ENCODE measurements at places on chromosomes 6 and 20.
A peak's percentile ranks its signal among the peaks of the same experiment; 100 is the strongest.

- DNase-seq, result no peak
These were observed 16.9 kb downstream of the KIAA1755 start for GRCh38 chr20:38243709-38244020.

GRCh38 chr20:64057628-64058498, 5.1 kb upstream of the TCEA2 start:
- DNase-seq, result no peak

GRCh38 chr20:14744723-14745122, 407.3 kb upstream of the FLRT3 start:
- no peak for DNase-seq

DNA sequence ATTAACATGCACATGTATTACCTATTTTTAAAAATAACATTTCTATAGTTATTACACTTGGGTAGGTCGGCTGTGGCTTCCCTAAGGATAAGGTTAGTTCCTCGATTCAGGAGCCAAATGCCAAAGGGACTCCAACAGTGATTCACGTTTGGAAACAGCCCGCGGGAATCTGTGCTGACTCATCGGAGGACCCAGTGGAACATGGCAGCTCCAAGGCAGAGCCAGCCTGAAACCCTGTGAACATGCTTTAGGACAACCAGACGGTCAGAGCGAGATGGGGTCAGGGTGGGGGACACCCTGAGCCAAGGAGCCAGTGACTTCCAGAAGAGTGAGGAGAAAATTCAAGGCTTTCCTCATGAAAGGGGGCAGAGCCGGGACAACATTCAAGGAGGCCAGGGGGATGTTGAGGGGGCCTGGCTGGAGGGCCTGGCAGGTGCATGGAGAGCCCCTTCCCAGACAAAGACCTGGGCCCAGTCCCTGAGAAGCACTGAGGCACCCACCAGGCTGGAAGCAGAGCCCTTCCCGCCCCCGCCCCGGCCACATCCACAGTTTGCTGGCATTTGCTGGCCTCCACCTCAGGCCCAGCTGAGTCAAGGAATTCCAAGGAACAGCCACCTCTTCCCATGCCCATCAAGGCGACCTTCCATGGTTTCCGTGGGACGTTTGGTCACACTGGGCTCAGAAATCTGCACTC, 133.2 kb downstream of the SNX5 start:
- DNase-seq, result peak; percentile 55

DNA sequence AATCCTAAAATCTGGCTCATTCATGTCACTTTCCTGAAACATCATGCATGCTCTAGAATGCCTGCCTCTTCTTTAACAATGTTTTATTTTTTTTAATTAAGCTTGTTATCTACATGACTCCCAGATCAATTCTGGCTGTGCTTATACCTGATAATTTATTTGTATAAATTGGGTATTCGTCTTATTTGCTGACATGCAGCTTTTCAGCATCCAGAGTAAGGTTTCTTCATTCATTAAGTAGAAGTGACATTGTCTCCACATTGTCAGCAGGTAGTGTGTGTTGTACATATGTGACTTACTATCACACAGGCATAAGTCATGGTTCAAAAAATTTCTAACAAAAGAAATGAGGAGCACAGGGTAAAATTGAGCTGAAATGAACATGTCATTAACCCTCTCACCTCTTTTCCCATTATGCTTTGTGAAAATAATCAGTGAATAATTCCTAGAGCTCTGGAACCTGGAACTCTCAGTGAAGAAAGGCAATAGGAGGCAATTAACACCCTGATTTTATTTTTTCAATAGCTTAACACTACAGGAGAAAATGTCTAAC, 157.4 kb downstream of the OPRM1 start:
- no peak for DNase-seq

DNA sequence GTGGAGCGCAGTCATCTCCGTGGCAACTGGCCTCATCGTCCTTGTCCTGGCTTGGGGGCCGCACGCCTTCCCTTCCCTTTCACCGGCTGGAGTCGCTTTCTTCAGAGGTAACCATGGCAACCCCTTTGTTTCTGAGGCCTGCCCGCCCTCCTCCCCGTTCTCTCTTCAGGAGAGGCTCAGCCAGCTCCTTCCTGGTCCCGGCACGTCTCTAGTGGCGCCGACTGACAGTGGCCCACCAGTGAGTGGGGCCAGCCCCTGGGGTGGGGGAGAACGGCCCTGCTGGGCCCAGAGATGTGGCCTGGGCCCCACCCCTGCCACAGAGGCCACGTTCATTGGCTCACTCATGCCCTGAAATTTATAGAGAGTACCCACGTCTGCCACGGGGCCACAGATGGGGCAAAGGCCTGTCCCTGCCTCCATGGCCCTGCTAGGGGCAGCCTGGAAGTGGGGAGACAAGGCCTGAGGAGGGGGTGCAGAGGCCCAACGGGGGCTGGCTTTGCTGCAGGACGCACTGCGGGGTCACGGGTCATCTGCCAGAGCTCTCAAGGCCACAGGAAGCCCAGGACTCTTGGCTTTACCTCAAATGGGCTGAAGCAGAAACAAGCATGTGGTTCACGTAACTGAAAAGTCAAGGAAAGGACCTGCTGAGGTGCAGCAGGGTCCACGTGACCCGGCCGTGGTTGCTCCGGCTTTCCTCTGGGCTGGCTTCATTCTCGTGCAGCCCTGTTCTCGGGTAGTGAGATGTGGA, 1.4 kb upstream of the OSBPL2 start:
- DNase-seq, result no peak

DNA sequence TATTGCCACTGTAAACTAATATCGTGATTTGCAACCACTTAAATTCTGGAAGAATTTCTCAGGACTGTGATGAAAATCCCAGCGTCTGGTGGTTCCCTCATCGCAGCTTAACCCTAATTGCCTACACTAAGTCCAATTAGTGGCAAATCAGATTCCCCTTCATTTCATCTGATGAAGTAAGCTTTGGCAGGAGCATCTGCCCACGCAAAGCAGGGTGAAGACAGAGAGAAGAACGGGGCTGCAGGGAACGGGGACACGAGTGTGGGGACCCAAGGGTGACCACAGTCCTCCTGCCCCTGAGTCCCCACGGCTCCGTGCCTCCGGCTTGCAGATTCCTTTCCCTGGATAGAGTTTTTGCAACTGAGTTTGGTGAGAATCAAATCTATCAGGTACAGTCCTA, 159.5 kb downstream of the LY86 start:
- DNase-seq, result no peak

Data from HCT116 (cell line).